NCI-H345 (cell line): ENCODE measurements at places on chromosomes 7 and 10.
A peak's percentile ranks its signal among the peaks of the same experiment; 100 is the strongest.

- DNase-seq, result no peak
Measured at GRCh38 chr7:43834463-43835251, 34.7 kb downstream of the MRPS24 start.

- no peak for DNase-seq
Measured at GRCh38 chr7:47538846-47539311, 43.0 kb downstream of the TNS3 start.

DNA sequence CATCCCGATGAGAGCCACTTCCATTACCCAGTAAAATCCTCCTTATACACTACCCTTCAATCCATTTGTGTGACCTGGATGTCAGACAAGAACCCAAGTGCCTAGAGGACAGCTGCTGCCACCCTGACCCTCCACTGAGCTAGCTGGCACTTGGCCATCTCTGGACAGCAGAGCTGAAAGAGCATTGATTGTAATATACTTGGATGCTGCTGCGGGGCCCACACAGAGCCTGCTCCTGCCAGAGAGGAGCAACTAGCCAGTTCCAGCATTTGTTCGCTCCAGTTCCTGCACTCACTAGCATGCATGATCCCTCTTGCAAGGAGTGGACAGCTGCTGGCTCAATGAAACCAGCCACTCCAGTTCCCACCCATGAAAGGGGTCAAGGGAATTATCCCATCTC, 8.4 kb upstream of the TMEM254 start:
- DNase-seq, result no peak

DNA sequence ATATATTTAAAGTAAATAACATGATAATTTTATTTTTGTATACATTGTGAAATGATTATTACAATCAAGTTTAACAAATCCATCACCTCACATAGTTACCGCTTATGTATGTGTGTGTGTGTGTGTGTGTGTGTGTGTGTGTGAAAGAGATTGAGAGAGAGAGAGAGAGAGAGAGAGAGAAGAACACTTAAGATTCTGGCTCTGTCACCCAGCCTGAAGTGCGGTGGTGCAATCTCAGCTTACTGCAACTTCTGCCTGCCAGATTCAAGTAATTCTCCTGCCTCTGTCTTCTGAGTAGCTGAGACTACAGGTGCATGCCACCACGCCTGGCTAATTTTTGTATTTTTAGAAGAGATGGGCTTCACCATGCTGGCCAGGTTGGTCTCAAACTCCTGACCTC, 17.8 kb downstream of the LYZL1 start:
- no peak for DNase-seq

DNA sequence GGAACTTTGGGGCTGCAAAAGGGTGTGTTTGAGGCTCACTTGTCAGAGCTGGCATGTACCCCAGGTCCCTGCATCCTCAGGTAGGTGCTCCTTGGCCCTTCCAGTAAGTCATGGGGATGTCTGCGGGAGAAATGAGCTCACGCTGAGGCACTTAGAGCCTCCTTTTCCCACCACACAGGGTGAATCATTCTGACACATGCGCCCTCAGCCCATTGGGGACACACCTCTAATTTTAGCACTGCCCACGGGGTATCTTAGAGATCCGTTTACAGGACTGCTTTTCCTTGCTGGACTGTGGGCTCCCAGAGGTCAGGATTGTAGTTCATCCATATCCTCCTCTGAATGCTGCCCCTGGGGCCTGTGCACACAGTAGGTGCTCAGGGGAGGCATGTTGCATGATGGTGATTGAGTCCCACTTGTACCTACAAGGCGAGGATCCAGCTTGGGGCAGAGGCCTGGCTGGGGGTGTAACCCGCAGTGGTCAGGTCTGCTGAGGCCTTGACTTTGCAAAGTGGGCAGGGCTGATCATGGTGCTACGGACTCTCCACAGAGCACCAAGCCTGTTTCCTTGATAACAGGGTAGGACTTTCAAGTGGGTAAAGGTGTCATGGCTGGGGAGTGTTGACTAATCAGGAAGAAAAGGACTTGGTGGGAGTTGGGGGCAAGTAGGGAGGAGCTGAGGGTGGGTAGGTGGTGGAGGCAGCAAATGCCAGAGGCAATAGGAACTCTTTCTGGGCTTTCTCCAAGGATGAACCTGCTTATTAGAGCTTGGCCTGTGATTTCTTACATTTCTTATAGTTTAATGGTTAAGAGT, 5.8 kb downstream of the TSPAN15 start:
- DNase-seq, result no peak

DNA sequence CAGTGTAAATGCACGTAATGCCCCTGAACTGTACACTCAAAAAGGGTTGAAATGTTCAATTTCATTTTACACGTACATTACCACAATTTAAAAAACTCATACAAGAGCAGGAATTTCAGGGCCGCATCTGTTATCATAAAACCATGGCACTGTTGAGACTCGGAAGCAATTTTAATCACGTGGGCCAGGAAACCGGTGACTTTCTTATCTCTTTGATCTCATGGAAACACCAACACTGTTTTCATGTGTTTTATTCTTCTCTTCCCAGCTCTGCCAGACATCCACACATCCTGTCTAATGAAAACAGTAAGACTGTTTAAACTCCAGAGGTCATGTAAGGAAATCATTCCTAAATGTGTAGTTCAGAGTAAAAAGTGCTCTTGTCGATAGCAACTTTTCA, 35.9 kb downstream of the PTPRE start:
- no peak for DNase-seq

- peak; percentile 37 for DNase-seq
Measured at GRCh38 chr7:147894271-147894670, 696.3 kb upstream of the C7orf33 start.

DNA sequence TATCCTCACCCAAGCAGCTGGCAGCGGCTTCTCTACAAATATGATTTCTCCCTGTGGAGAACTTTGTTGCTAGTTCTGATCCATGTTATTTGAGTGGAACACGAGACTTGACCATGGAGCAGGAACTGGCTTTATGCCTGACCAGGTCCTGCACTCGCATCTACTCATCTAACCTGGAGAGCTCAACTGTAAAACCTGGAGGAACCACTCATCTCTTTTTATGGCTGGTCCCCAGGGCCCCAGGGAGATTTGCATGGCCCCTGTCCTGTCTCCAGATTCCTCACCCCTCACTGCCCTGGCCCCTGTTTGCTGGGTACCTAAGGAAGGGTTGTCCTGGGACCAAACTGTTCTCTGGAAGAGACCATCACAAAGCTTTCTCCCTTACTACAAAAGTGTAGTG, 16.0 kb downstream of the TCAF1 start:
- no peak for DNase-seq

DNA sequence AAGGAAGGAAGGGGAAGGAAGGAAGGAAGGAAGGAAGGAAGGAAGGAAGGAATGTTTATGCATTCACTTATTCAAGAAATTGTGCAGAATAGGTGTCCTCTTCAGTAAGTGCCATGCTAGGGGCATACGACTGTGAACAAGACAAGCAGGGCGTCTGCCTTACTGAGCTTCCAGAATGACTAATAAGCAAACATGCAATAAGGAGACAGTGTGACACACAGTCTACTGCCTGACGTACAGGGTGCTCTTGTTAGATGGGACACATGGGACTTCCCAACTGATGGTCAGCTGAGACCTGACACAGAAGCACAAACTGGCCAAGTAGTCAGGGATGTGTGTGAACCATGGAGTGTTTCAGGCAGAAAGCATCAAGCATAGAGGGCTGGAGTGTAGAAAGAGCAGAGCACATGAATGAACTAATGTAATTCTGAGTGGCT, 18.2 kb downstream of the DNAJC12 start:
- DNase-seq, result no peak

DNA sequence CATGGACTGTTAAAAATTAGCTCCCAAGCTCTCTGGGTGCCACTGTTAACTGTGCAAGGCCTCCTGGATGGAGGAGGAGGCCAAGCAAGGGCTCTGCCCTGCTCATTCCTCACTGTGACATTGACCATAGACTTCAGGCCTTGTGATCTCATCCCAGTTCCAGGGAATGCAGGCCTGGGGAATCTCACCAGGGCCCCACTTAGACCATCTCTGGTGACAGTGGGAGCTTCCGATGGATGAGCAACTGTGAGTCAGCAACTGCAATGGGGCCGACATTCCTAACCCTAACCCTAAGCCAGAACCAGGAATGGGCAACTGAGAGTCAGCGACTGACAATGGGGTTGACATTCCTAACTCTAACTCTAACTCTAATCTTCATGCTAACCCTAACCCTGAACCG, 50.4 kb upstream of the MSMB start:
- DNase-seq, result no peak

DNA sequence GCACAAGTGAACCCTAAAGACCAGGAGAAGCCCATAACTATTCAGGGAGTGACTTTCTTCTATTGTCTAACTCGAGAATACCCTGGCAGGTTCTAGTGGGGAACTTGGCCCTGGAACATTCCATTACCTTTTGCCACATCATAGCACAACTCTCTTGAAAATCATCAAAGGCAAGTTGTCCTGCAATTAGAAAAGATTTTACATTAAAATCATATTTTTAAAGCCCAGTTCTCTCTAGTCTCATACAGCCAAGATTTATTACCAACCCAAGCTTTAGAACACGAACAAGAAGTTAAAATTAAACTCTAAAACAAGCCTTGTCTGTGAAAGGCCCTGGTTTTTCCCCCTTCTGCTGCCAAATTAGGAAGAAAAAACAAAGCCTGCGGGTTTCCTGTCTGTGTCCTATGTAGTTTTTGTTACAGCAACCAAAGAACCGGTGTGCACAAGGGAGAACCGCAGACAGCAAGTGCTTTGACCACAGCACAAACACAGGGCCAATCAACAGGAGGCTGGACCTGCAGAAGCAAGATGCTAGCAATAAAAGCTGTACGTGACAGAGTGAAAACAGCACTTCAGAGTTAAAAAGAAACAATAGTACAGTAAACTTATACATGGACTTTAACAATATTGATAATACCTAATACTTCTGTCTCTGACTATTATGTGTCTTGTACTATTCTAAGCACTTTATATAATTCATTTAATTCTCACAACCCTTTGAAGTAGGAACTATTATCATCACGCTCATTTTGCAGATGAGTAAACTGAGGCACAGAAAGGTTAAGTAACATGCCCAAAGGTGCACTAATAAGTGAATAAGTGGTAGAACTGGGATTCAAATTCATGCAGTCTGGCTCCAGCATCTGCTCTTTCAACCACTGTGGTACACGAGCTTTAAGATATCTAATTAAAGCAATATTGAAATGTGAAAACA, 65.8 kb downstream of the STK17A start:
- DNase-seq, result no peak

DNA sequence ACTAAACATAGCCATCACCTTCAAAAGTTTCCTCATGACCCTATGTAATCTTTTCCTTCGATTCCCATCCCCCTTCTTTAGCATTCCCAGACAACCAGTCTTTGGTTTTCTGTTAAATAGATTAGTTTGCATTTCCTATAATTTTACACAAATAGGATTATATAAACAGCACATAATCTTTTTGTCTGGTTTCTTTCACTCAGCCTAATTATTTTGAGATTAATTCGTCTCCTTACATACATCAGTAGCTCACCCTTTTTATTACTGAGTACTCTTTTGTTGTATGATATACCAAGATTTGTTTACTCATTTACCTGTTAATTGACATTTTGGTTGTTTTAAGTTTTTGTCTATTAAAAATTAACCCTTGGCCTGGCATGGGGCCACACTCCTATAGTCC, 354.7 kb upstream of the CHRM2 start:
- DNase-seq, result no peak

GRCh38 chr7:47497367-47498096, 84.4 kb downstream of the TNS3 start:
- no peak for DNase-seq

DNA sequence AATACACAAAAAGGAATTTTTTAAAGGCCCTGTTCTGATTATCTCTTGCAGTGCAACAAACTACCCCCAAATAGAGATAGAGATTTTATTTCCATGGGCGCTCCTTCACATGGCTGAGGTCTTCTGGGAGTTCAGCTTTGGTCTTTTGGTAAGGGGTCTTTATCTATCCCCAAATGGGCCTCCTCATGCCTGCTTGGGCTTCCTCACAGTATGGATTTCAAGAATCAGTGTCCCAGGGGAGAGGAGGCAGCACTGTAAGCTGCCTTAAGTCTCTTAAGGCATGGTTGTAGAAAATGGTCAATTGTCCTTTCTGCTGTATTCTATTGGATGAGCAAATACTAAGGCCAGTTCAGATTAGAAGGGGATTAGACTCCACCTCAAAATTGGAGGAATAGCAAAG, 966.2 kb downstream of the TYW1 start:
- DNase-seq, result no peak

DNA sequence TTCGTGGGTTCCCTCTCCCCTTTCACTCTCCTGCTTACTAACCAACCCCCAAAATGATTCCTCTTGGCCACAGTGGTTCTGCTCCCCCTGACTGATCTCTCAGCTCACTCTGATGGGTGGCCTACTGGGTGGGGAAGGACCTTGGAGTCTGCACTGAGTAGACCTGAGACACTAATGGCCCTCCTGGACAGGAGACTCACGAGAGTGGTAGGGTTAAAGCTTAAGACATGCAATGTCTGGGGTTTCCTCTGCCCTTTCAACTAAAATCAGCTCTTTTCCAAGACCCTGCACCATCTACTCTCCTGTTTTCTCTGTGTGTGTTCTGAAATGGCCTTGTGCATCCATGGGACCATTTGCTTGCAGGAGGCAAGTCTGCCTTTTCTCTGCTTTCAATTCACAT, 631.4 kb downstream of the ACTR3B start:
- DNase-seq, result no peak

GRCh38 chr7:82275342-82275741, 168.2 kb downstream of the CACNA2D1 start:
- peak; percentile 73 for DNase-seq

GRCh38 chr10:106396192-106396591, 768.3 kb downstream of the SORCS1 start:
- no peak for DNase-seq

DNA sequence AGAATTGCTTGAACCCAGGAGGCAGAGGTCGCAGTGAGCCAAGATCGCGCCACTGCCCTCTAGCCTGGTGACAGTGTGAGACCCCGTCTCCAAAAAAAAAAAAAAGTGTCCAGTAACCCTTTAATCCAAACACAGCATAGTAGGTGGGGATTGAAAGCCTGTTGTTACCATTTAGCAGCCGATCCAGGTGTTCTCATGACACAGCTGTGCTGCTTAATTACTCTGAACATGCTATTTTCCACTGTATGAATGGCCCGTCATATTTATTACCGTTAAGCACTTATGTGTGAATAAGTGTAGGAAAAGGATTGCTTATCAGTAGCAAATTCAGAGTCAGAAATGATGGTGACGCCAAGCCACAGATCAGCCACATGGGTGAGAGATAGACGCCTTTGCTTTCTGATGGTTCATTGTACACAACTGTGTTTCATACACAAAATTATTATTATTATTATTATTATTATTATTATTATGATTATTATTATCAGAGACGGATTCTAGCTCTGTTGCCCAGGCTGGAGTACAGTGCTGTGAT, 11.6 kb upstream of the ORAI2 start:
- DNase-seq, result no peak

DNA sequence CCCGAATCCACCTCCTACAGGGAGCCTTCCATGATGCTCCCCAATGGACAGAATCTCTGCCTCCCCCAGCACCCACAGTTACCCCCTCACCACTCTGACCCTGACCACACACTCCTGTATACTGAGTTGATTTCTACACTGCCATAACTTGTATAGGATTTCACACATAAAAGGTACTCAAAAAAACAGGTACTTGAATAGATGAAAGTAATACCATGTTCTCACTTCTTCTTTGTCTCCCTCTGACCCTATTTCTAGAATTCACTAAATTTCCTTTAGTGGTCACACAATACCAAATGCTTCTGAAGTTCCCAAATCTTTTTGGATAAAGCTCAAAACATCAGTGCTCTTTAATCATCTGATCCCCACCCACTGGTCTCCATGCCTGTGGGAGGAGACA, 45.4 kb downstream of the HSPA12A start:
- no peak for DNase-seq
